ENCODE measurements at places on chromosomes 3 and 15.

DNA sequence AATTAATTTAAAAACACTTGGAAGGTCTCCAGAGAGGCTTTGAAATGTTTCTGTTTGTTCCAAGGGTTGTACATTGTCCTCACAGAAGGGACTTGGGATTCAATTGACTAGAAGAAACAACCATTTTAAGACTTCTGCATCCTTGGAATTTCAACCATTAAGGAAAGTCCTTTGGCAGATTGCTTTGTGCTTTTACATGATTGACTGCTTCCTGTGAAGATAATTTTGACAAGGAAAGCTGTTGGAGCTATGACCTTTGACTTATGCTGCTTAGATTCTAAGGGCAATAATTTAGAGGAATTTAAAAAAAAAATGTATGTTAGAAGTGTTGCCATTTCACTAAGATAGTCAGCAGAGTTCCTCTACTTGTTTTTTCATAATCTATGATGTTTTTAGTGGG, 483.9 kb upstream of the TBL1XR1 start:
- DNase-seq = no peak

GRCh38 chr3:192684151-192684550, 43.2 kb downstream of the FGF12 start:
- DNase-seq = peak; percentile 9

DNA sequence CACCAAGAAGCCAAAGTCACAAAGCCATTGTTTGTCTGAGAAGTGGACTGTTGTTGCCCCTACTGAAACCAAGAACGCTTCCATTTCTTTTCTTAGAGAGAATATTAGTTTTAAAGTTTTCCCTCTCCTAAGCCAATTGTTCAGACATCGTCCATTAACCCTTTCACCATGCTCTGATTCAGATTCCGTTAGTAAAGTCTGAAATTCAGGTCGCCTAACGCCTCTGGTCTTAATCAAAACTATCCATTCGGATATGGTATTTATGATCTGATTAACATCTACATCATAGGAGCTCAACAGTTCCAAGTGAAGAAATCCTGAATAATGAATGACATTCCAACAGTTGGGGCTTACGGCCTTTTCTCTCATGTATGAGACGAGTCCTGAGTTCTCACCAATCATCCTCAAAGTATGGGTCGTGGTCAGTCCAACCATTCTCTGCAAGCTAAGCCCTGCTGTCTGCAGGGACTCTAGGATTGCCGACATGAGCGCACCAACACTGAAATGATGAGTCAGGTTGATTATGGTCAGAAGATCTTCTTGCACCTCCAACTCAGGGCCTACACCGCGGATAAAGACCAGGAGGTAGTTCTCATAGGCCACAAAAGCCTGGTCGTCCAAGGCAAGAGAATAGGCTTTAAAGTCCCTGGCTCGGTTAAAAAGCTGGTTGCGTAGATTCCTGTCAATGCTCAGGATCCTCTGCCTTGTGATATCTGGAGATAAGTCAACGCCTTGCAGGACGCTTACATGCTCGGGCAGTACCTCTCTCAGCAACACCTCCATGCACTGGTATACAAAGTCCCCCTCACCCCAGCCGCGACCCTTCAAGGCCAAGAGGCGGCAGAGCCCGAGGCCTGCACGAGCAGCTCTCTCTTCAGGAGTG, 767 bp downstream of the EPM2AIP1 start:
- DNase-seq = no peak

DNA sequence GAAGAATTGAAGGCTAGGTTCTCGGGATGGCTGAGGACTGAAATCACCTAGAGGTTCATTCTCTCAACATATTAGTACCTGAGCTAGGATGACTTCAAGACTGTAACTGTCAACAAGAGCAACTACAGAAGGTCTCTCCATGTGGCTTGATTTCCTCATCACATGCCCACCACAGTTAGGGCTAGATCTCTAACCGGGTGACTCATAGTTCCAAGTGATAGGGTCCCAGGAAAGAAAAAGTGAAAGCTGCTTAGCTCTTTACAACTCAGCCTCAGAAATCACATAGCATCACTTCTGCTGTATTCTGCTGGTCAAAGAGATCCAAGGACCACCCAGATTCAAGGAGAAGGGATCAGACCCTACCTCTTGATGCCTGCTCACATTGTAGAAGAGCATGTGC, 165.4 kb upstream of the AGTR1 start:
- DNase-seq = no peak

DNA sequence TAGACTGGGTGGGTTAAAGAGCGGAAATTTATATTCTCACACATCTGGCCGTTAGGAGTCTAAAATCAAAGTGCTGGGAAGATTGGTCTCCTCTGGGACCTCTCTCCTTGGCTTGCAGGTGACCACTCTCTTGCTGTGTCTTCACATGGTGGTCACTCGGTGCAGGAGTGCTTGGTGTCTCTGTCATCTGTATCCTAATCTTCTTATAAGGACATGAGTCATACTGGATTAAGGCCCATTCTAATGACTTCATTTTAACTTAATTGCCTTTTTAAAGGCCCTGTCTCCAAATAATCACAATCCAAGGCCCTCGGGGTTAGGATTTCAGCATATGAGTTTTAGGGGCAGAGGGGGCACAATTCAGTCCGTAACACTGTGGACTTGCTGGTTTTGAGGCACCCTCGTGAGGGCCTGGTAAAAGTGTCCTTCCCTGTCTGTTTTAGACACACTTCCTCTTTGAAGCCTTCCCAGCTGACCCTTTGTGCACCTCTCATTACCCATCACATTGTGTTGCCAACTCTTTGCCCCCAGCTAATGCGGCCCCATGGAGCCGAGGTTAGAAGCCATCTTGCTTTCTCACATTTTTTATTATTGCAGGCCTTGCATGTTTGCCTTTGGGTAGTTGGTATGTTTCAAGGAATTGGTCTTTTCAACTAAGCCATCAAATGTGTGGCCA, 3.2 kb downstream of the XYLB start:
- no peak for DNase-seq

GRCh38 chr3:187064210-187065115, 74.8 kb downstream of the RPL39L start:
- DNase-seq = no peak

GRCh38 chr3:50233176-50233575, 2.8 kb upstream of the GNAI2 start:
- DNase-seq = no peak

DNA sequence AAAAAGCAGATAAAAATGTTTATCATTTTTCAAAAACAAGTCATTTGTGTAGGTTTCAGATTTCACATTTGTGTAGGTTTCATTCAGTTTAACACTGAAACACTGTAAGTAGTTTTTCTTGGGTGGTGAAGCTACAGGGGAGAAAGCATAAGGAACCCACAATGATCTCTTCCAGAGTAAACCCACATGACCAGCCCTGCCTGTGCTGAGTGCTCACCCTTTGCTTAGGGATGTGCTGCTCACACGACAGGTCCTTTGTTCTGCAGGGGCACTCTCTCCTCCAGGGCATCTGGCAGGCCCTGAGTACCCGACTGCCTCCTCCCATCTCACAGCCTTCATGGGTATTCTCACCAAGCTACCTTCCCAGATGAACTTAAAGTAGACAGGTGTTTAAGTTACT, 28.9 kb downstream of the ZXDC start:
- DNase-seq = no peak

DNA sequence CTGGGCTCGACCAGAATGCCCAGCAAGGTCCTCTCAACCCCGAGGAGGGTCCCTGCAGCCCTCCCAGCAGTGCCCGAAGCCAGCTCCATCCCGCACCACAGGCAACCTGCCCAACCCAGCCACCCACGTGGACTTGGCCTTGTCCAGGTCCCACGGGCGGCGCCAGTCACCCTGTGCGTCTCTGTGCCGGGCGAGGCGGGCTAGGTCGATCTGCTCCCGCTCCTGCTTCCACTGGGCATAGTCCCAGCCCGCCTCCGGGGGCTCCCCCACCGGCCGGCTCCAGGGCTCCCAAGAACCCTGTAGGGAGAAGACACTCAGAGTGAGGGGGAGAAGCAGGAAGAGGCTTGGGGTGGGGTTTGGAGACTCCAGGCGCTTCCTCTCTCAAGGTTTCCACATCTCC, 3.1 kb downstream of the CCDC9B start:
- no peak for DNase-seq

- no peak for DNase-seq
Measured at GRCh38 chr3:143201870-143202752, 82.5 kb downstream of the CHST2 start.

- no peak for DNase-seq
Measured at GRCh38 chr15:77966540-77967234, 110.8 kb downstream of the TBC1D2B start.

- no peak for DNase-seq
Measured at GRCh38 chr3:153111016-153111415, 51.0 kb upstream of the RAP2B start.

DNA sequence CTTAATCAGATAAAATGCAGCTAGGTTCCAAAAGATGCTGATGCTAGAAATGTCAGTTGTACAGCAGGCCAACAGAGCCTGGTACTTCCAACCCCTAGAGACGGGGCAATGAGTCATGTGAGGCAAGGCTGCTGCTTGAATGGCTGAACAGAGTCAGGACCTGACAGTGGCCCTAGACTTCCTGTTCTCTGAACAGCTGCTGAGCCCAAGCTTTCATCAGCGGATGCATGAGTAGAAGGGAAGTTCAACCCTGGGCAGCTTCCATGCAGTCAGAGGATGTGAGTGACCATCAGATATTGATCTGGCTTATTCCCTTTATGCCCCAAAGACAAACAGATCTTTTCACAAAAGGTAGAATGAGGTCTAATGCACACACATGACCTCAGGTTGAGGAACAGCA, 282.9 kb upstream of the COL8A1 start:
- no peak for DNase-seq

DNA sequence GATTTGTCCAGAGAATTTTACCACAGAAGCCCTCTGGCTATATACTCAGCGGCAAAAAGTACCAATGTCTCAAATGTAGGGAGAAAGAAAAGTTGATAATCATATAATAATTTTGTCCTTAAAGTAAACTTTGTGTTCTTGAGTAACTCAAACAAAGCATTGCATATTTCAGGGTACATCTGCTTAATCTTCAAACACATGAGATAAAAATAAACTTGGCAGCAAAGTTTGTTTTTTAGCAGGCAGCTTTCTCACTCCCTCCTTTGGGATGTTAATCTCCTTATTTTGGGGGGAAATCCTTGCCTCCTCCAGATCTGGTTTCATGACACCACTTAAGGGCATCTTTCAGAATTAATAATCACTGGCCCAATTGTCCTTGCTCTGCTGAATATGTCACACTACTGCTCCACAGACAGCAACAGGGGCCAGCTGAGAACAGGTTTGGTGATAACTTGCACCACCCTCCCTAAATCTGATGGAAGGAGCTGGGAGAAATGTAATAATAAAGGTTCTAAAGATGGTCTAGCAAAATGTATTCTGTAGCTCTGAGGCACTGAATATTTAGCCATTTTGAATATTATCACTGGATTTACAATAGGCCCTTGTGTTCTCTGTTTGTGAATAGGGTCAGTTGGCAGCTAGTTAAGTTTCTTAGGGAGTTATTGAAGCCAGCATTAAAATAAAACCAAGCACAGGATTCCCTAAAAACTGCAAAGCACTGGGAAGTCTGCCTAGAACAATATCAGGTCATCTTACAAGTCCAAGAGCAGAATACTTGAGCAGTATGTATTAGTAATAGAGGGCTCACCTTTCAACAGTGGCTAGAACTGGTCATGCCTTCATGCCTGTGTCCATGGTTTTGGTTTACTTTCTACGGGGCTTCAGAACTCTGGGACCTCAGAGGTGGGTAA, 79.2 kb downstream of the EFL1 start:
- DNase-seq = no peak

DNA sequence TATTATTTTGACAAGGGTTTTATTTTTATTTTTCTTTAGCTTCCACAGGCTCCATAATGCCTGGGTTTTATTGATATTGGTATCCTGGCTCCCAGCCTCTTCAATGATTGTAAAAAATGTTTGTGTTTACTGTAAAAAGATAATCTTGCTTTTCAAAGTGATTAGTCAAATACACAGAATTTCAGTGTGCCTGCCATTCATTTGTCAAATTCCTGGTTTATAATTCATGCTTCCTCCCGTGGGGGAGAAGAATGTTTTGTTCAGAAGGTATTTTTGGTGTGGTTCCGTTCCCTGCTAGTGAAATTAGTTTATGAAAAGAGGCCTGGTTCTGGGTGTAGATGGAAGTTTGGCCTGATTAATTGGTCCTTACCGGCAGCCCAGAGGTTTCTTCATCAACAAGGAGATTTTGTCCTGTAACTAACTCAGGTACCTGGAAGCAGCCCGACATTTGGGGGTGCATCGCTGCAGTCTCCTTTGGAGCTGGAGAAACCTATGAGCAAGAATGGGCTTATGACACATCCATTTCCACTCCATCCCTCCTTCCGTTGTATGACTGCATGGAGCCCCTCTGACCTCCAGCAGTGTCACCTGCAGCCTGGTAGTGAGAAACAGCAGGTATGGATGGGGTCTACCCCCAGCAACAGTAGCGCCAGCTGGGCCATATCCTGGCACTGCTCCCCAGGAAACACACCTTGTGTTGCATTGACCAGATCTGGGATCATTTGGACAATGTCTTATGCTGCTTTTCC, 101.5 kb downstream of the PGPEP1L start:
- DNase-seq = no peak

DNA sequence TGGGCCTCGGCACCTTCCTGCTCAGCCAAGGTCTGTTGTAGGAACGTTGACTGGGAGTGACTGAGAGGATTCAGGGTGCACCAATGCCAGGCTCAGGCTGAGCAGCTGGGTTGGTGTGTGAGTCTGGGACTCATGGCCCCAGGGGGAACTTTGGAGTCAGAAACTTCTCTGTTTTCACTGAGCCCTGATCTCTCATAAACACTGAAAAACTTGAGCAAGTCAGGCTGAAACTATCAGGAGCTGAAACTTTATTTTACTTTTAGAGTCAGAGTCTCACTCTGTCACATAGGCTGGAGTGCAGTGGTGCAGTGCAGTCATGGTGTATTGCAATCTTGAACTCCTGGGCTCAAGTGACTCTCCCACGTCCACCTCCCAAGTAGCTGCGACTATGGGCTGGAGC, 3.0 kb downstream of the TRAK1 start:
- no peak for DNase-seq

- DNase-seq = no peak
Measured at GRCh38 chr15:100191161-100191560, 150.6 kb downstream of the ADAMTS17 start.

GRCh38 chr3:58041182-58041825, 33.1 kb downstream of the FLNB start:
- no peak for DNase-seq

DNA sequence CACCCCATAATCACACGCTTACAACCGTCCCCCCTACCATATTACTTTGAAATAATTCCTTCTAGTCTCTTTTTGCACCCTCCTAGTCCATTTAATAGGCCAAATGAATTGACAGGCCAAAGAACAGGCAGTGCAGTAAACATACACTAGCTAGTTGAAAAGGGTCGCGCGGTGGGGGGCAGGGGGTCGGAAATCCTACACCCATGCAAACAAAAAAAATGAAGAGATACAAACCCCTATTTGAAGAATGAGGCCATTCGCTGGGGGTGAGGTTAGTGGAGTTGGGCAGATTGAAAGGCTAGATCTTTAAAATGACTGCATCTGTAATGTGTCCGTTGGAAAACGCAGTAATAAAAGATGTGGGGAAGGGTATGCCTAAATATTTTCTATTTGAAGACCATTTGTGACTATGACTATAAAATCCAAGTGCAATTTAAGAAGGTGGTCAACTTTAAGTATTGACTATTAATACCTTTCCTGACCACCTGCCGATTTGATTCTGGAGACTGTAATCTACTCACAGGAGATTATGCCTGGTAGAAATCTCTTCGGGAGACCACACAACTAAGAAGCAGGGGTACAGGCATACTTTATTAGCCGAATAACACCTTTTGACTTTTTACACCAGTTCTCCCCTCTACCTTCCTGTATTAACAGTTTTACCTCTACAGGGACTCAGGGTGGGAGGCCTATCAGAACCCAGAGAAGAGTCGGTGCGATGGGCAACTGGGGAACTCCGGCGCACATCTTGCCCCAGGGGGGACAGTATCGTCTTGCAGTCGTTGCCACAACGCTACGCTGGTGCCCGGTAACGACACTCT, 762 bp upstream of the ARL6 start:
- no peak for DNase-seq

Measured in NCI-H2171 (cell line).